ENCODE measurements at places on chromosomes 11 and 22.

GRCh38 chr11:19913893-19914249 is 201.2 kb downstream of the NAV2 start:
- no peak for DNase-seq

DNA sequence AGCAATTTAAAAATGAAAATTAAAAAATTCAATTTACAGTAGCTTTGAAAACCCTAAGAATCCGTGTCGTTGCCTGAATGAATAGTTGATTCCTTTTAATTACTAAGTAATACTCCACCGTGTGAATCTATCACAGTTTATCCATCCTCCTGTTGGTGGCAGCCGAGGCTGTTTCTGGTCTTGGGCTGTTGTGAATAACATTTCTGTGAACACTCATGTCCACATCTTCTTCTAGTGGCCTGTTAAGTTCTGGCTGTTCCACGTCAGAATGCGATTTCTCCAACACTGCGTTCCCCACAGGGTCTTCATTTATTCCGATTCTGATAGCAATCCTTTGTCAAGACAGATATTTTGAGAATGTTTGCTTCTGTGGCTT is 223.0 kb downstream of the TBC1D22A start:
- no peak for DNase-seq

GRCh38 chr22:24812950-24813775 is 7.2 kb downstream of the SGSM1 start:
- DNase-seq: no peak

- DNase-seq: no peak
Observed at GRCh38 chr11:17673951-17674350, 45.4 kb upstream of the MYOD1 start.

GRCh38 chr11:126510621-126511370 is 155.3 kb downstream of the ST3GAL4 start:
- DNase-seq: no peak

DNA sequence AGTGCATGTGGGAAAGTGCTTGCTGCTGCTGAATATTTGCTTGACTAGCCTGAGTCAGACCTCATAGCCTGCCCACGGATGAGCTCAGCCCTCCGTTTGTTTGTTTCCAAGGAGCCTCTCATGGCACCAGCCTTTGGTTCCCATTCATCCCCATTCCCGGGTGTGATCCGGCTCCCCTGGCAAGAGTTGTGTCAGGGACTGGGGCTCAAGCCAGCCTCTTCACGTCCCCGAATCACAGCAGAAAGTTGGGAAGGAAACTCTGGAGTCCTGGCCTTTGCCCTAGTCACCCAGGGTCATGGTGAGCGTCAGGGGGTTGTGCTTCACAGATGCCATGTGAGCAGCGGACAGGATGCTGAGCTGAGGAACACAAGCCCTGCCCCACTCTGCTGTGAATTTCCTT is 13.8 kb downstream of the SEC14L3 start:
- peak; percentile 15 for DNase-seq

- no peak for DNase-seq
Observed at GRCh38 chr11:71381781-71382505, 66.2 kb downstream of the DHCR7 start.

DNA sequence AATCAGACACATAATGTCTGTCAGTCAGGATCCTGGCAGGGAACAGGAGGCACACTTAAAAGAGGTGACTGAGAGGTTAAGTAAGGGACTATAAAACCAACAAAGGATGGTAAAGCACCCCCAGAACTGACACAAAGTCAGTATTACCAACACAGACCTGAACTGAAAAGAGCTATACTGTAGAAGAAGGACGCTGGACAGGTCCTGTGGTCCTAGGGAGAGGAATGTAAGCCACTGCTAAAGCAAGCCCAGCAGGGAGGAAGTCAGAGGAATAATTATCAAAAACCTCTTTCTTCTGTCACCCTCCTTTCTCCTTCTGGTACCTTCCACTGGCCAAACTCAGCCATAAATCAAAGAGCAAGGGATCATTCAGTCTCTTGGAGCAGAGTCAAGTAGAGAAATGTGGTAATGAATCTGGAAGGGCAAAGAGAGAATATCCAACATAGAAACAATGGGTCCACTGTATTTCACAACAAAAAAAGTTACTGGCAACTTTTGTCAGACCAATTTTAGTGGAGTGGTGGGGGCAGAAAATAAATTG is 33.4 kb upstream of the ANGPTL5 start:
- DNase-seq: peak; percentile 38

GRCh38 chr11:115990004-115990447 is 485.8 kb upstream of the CADM1 start:
- no peak for DNase-seq

DNA sequence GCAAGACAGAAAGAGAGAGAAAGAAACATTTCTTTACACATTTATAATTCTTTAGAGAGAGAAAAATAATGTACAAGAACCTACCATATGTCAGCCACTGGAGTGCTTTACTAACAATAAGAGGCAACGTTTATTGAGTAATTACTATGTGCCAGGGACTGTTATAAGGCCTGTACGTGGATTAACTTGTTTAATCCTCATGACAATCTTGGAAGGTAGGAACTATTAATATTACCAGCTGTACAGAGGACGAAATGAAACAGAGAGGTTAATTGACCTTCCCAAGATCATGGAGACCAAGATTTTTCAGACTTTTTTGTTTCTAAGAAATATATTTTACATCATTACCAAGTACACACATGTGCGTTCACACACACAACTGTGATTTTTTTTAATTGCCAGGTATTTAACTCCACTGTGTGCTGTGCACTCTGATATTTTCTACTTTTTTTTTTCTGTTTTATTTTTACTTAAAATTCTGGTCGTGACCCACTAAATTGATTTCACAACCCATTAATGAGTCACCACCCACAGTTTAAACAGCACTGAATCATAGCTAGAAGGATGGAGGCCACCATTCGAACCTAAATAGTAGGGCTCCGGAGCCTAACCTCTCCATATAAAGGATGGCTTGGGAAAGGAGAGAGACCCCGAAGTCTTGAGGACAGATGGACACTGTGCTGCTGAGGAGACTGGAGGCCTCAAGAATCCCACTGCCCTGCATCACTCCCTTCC is 21.4 kb downstream of the CREB3L1 start:
- no peak for DNase-seq

DNA sequence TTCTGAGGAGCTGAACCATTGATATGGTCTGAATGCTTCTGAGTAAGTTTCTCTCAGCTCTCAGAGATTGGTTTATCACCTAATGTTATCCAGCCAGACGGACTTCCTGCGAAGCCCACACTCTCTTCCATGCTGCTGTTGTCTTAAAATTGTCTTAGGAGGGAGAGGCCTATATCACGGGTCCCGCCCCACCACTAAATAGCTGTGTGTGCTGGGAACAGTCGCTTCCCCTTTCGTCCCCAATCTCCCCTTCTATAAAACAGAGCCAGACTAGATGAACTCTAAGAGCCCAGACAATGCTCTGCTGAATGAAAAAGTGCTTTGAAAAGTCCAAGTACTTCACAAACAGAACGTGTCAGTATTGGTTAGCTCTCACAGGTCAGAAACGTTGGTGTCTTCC is 81.4 kb upstream of the AKIP1 start:
- DNase-seq: no peak

DNA sequence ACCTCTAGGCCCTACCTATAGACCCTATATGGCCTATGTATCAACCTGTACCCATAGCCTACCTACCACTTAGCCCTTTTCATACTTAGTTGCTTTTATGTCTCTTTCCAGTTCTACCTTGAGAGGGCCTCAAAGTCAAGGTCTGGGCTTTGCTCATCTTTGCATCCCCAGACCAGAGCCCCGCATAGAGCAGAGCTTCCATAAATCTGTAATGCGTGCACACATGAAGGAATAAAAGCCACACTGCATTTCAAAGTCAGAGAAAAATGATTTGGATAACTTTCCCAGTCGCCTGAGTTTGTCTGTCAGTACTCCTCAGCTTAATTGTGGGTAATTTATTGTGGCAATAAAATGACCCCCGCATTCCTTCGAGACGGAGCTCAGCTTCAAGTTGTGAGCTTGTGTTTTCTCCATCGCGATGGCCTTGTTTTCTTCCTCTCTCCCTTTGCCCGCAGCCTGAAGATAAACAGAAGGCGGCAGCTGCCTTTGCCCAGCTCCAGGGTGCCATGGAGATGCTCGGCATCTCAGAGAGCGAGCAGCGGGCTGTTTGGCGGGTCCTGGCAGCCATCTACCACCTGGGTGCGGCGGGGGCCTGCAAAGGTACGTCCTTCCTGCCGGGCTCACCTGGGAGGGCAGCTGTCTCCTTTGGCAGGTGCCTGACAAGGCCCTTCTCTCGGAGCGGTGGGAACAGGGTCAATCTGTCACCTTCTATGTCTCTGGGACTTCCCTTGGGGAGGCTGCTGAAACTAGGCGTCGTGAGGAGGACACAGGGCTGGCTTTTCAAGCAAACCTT is 55.7 kb downstream of the MYO18B start:
- no peak for DNase-seq
